ENCODE measurements at places on chromosomes 2 and 18. TPM values are rescaled to one million over a fixed set of nuclear protein-coding genes. Genes with fewer than 3 reads are reported as not detected.

Gene UPP2
- not detected for total RNA-seq

- no peak for DNase-seq
Observed at GRCh38 chr2:106336737-106337136, 131.5 kb downstream of the RGPD3 start.

Gene CFAP53
- 0.68 TPM for total RNA-seq

Gene IL1RL1
- not detected for total RNA-seq

All from activated naive CD8-positive, alpha-beta T cell treated with anti-CD3 and anti-CD28 coated beads, Interleukin-2, amount 10 ng/mL, durations not matched to agents 7 days and 5 days (primary cell).